Uterus (tissue), 4 donors: ENCODE measurements at places on chromosomes 16 and 17.

GRCh38 chr17:39551879-39552278 lies 55.8 kb downstream of the NEUROD2 start:
- no peak for DNase-seq

GRCh38 chr16:88527937-88528743 lies 42.1 kb upstream of the ZC3H18 start:
- no peak for DNase-seq

- DNase-seq = no peak
Measured at GRCh38 chr16:27228045-27228444, 24.7 kb downstream of the KDM8 start.

GRCh38 chr16:1993731-1994131 lies 4.0 kb downstream of the SYNGR3 start:
- no peak for DNase-seq

- no peak for DNase-seq
Measured at GRCh38 chr17:19301274-19301951, 61.1 kb downstream of the B9D1 start.

DNA sequence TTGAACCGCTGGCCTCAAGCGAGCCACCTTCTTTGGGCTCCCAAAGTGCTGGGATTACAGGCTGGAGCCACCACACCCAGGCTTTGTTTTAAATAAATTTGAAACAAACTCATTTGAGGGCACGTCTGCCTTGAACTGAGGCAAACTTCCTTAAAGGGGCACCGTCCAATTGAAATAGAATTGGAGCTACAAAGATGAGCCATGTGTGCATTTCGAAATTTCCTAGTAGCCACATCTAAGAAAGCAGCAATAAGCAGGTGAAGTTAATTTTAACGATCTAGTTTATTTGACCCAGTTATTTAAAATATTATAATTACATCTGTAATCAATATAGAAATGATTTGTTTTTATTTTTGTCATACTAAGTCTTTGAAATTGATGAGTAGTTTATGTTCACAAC lies 755 bp upstream of the C16orf89 start:
- no peak for DNase-seq

- DNase-seq = no peak
Measured at GRCh38 chr16:56278196-56278855, 87.0 kb downstream of the GNAO1 start.

- DNase-seq = no peak
Measured at GRCh38 chr17:72115781-72116525, 4.9 kb upstream of the SOX9 start.

DNA sequence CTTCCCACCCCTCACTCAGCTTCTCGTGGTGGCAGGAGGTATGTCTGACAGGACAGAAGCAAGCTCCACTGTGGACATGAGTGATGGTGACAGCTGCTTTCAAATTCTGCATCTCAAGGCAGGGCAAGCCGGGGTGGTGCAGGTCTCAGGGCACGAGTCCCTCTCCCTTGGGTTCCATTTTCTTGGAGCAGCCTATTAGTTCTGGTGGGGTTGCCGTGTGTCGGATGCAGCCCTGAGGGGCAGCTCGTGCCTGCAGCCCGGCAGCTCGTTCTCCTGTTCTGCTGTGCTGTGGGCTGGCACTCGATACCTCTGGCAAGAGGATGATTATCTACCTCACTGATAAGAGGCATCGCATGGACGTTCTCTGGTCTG lies 16.5 kb upstream of the CLEC18C start:
- no peak for DNase-seq

DNA sequence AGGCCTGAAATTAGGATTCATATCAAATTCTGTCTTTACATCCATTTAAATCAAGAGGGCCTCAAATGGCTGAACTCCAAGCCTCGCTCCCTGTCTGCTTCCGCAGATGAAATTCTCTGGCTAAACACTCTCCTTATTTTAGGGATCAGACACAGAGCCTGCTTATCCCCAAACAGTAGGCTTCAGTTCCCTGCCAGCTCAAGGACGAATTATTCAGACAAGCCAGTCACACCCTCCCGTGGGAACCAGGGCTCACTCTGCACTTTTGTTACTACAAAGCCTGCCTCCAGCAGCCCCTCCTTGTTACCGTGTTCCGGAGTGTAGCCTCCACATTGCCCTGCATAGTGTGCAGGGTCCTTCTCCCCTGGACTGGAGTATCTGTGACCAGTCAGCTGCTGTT lies 46.6 kb upstream of the LCMT1 start:
- DNase-seq = no peak

- no peak for DNase-seq
Measured at GRCh38 chr17:28057731-28058246, 15.3 kb downstream of the NLK start.

GRCh38 chr17:71934520-71934919 lies 186.3 kb upstream of the SOX9 start:
- no peak for DNase-seq

- DNase-seq = peak; percentile 55
Measured at GRCh38 chr17:35731239-35731916, at the start of gene RASL10B. RASL10B (plus strand) TSS chr17:35731639; CDS start chr17:35735185, 3,546 bp downstream.

GRCh38 chr17:80790021-80790765 lies 201.4 kb upstream of the CHMP6 start:
- DNase-seq = no peak

DNA sequence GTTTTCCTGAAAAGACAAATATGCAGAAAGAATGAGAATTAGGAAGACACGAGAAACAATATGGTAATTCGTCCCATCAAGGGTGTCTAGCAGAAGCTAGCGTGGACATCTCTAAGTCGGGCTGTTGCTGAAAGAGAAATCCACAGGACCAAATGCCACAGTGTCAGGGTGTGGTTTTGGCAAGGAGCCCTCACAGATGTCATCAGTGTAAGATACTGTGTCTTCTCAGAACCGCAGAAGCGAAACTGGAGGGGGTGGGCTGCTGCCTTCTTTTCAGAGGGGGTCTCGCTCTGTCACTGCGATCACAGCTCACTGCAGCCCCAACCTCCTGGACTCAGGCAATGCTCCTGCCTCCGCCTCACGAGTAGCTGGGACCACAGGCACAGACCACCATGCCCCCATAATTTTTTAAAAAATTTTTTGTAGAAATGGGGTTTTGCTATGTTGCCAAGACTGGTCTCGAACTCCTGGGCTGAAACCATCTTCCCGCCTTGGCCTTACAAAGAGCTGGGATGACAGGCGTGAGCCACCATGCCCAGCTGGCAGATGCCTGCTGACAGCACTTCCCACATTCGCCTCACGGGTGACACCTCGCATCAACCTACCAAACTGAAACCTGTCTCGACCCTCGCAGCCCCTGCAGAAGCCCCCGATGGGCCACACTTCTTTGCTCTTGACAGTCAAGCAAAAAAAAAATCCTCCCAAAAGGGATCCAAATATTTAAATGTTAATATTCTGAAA lies 26.2 kb downstream of the TRAP1 start:
- peak; percentile 56 for DNase-seq
